ENCODE measurements at places on chromosomes 3 and 15.

DNA sequence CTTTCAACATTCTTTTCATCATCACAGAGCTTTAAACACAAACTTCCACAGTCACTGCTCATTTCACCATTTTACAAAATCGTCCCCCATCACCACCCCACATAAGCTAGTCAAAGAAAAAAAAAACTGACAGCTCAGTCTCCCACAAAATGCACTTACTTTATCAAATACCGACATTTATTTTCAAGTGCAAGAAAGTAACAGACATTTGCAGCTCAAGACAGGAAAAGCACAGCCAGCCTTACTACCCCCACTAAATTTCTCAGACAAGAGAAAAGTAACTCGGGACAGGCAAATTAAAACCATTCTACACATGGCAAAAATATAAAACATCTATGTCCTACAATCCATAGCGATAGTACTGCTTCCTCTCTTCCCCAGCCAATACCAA lies 402.4 kb downstream of the SHQ1 start:
- no peak for DNase-seq

- DNase-seq: no peak
Measured at GRCh38 chr15:52505151-52505550, 23.5 kb downstream of the MYO5A start.

DNA sequence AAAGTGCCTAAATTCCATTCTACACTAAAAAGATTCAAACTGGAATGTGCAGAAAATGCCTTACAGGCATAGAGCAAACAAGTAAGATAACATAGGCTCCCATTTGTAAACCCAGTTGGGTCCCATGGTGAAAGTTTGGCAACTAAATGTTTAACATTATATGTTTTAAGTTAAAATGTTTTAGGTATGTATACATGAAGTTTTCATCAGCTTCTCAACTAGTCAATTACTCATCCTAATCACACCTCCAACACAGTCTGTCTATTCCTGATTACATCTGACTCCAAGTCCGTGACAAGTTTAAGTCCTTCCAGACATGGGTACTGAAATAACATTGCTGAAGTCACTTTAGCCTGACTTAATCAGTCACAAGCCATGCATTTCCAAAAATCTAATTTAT lies 25.0 kb downstream of the MYLK start:
- no peak for DNase-seq

- no peak for DNase-seq
Measured at GRCh38 chr15:37105889-37106288, 5.5 kb upstream of the MEIS2 start.

GRCh38 chr3:58355179-58355578 lies 22.5 kb downstream of the PXK start:
- DNase-seq: no peak

DNA sequence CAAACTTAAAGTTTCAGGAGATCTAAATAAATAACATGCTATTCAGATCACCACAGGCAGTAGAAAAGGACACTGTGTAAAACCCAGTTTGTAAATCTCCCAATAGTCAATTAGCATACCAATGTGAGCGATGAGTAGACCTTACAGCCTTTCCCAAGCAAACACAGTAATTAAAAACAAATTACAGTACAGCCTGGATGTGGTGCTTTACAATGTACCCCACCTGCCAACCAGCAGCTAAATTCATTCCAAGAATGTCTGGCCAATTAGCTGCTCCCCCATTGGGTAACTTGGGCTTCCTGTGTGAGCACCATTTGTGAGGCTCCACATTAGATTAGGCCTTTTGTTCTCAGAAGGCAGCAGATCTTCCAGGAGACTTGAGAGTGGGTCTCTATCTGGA lies 635.0 kb downstream of the TBL1XR1 start:
- DNase-seq: no peak

GRCh38 chr3:36893137-36893557 lies 51.7 kb downstream of the TRANK1 start:
- peak; percentile 47 for DNase-seq

DNA sequence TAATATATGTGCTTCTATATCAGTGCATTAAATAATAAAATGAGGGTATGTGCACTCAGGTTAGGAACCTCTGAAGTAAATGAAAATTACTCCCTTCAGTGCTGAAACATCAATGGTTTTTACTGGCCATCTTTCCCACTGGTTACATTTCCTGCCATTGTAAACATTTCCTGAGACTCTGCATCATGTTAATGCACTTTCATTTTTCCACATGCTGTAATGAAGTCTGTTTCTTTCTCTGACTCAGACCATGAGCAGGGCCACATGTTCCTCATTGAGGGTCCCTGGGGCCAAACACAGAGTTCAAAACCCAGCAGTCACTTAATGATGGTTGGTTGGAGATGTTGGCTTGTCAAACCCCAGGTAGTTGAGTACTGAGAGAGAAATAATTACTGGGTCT lies 15.3 kb downstream of the FAM3D start:
- no peak for DNase-seq

DNA sequence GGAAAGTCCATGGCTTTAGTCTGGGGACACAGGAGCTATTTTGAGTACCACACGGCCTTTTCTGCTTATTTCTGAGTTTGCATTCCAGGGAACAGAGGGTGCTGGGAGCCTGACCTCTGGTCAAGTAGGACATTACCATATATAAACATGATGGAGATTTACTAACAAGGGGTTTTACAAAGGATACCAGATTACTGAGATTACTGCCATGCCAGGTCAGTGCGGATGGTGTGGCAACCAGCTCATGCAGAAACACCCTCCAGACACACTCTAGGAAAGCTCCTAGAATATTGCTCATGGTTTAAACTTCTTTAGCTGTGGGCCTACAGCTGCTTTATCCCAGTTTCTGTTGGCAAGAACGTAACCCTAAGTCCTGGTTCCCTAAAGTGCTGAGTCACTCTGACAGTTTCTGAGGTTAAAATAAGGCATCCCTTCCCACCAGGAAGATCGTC lies 54.3 kb upstream of the AGTR1 start:
- no peak for DNase-seq

DNA sequence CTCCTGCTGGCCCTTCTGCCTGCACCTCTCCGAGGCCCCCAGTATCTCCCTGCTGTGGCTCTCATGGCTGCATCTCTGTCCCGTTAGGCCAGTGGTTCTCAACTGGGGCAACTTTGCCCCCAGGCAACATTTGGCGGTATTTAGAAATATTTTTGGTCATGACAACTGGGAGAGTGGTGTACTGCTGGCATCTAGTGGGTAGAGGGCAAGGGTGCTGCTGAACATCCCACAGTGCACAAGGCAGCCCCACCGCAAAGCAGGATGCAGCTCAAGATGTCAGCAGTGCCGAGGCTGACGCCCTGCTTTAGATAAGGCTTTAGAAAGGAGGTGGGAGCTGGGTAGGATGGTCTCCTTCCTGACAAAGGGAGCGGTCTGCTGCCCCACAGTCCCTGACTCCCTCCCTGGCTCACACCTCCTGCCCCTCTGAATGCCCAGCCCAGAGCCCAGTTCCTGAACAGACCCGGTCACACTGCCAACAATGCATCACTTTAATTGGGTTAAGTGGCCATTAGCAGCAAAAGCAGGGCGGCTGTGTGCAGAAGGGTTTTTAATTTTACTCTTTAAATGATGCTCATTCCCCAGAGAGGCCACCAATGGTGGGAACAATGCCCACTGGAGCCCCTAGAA lies 68.8 kb upstream of the TMEM115 start:
- no peak for DNase-seq

DNA sequence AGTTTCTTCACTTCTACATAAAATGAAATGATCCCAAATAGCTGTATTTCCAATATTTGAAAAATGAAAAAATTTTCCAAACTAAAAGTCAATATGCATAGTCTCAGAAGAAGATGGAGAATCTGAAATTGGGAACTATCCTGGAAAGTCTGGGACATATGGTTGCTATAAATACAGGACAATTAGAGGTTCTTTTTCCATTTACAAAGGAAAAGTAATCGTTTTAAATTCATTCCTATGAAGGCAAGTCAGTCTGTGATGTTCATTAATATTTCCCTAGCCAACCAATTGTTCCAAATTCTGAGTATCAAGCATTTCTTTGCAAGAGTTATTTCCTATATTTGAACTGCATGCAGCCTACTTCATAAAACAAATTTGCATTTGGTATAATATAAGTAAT lies 102.2 kb downstream of the NEDD4 start:
- no peak for DNase-seq

GRCh38 chr3:10242182-10243065 lies 5.8 kb upstream of the TATDN2 start:
- no peak for DNase-seq

GRCh38 chr15:67358812-67359211 lies 104.2 kb downstream of the IQCH start:
- DNase-seq: no peak

GRCh38 chr15:64355348-64355943 lies 527 bp downstream of the CSNK1G1 start:
- DNase-seq: peak; percentile 17

- DNase-seq: no peak
Measured at GRCh38 chr3:28978092-28978491, 302.8 kb upstream of the RBMS3 start.

DNA sequence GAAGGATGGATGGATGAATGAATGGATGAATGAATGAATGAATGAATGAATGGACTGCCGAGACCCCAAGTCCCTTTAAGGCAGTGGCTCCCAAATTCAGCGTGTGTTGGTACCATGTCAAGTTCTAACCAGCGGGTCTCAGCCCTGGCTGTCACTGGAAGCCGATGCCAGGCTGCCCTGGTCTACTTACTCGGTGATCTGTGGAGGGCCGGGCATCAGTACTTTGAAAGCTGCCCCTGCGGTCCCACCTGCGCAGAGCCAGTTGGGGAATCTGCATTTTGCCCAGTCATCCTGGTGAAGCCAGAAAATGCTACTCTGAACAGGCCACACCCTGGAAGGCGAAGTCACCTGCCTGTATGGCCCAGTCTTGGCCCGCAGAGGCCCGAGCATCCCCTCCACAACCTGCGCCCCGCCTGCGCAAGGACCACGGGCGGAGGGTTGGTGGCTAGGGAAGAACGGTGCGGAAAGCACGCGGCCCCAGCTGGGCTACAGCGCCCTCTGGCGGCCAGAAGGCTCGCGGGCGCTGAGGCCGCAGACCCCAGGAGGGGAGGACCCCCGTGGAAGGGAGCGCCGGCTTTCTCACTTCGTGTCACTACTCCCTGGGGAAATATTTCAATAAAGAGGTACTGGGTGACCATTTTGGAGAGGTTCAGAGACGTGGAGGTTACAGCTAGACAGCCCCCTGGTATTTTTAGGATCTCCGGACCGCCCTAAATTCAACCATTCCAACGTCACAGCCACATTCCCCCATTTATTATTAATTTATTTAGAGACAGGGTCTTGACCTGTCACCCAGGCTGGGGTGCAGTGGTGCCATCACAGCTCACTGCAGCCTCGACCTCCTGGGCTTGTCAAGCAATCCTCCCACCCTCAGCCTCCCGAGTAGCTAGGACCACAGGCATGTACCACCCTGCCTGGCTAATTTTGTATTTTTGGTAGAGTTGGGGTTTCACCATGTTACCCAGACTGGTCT lies 34.9 kb downstream of the PRKCD start:
- DNase-seq: peak; percentile 52

DNA sequence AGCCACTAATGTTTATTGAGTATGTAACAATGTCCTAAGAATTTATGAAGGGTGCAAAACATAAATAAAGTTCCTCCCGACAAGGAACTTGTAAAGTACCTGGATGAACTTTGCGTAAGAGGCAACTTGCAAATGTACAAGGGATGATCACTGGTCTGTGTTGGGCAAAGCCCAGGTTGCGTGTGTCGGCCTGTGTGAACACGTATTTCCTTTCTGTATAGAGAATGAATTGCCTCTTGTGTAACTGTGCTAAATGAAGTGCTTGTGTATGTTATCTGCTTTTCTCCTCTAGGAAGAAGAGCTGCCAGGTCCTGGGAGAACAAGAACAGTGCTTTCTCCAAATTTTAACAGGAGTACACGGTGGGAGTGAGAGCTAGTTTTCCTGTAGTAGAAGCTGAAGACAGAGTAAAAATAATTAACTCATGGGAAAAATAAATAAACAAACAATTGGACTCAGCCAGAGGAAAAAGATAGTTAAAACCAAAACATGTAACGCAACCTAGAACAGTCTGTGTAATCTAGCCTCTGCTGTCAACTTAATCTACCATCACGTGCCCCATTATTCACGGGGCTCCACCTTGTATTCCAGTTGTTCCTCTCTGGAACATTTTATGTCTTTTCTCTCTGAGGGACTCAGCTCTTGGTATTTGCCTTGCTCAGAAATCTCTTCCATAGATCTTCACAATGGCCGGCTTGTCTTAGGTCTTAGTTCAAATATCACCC lies 83.7 kb upstream of the RASGRP1 start:
- no peak for DNase-seq

DNA sequence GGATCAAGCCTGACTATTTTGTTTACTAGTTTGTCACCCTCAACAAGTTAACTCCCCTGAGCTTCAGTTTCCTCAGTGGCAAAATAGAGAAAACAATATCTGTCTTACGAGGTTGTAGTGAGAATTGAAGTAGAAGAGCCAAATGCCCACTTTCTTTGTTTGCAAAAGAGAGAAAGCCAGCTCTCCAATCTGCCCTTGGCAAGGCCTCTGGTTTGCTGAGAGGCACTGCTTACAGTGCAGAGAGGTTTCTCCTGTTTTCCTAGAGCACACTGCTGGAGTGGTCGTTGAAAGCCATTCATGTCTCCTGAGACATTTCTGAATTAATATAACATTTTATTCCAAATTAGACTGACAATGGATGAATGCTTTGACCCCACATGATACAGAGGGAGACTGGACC lies 260.5 kb upstream of the IGF1R start:
- DNase-seq: no peak

DNA sequence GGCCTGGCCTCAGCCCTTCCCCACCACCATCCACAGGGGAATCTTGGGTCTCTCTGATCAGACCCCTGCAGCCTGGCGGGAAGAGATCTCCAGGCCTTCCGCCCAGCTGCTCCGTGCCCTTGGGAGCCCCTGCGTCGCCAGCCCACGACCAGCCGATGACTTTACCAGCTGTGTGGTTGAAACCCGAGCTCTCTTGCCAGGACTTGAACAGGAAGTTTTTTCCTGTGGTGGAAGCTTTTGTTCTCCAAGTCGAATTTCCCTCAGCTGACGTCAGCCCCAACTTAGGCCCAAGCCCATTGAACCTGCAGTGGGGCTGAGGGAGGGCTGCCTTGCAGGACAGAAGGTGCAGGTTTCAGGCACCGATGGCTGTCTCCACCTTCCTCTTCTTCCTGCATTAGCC lies 51.7 kb upstream of the SMAD3 start:
- peak; percentile 67 for DNase-seq

GRCh38 chr3:45426161-45426560 lies 37.8 kb downstream of the LARS2 start:
- no peak for DNase-seq

GRCh38 chr3:11029948-11030347 lies 37.4 kb downstream of the SLC6A1 start:
- no peak for DNase-seq

- no peak for DNase-seq
Measured at GRCh38 chr3:183774631-183775030, 50.7 kb downstream of the MAP6D1 start.

- DNase-seq: no peak
Measured at GRCh38 chr15:78388865-78389264, 48.7 kb downstream of the CRABP1 start.

All from renal pelvis (tissue), 12 donors.